ENCODE measurements at places on chromosomes 5 and 9. TPM values are rescaled to one million over a fixed set of nuclear protein-coding genes. Genes with fewer than 3 reads are reported as not detected.

- no peak for DNase-seq
Measured at GRCh38 chr5:142492781-142493281, 168.0 kb upstream of the SPRY4 start.

DNA sequence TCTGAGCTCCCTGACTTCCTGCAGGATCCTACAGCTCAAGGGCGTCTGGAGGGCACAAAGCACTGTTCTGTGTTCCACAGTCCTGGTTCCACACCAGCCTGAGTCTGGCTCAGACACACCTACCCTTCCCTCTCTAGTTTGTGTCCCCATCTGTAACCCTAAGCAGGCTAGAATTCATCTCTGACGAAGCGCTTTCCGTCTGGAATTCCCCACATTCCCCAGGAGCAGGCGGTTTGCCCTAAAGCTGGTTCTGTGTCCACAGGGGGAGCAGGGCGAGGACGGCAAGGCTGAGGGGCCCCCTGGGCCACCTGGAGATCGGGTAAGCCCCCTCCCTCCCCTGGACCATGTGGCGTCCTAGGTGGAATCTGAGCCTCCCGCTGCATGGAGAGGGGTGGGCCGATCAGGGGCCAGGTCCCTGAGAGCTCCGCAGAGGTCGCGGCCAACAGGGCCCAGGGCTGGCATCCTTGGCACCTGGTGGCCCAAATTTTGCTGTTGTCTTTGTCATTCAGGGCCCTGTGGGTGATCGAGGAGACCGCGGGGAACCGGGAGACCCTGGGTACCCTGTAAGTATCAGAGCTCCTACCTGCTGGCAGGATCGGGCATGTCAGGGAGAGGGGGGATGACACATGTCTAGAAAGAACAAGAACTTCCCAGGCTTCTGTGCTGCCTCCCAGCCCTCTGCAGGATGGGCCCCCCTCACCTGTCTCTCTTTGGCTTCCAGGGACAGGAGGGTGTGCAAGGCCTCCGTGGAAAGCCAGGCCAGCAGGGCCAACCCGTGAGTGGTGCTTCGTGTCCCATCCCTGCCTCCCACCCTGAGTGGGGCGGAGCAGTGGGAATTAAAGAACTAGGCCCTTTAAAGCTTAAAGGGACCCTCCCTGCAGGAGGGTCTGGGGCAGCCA lies 34.5 kb upstream of the ORM1 start:
- DNase-seq, result peak; percentile 69

GRCh38 chr9:26260238-26260637 lies 582.0 kb upstream of the TUSC1 start:
- DNase-seq, result no peak

DNA sequence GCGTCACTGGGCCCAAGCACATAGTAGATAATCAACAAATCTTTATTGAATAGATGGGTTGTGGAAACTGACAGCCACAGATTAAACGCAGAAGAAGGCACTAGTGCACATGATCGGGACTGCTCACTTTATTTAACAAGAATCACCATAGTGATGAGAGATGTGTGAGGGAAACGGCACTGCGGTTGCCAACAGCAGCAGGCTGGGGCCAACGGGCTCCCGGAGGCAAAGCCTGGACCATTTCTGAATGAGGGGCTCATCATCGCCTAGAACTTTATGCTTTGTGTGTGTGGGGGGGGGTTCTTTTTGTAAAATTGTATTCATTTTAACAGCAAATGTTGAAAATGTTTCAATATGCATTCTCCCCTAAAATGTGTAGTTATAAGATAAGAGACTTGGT lies 61.9 kb upstream of the RUFY1 start:
- no peak for DNase-seq

GRCh38 chr9:104772714-104773510 lies 9.0 kb downstream of the NIPSNAP3B start:
- DNase-seq, result no peak

DNA sequence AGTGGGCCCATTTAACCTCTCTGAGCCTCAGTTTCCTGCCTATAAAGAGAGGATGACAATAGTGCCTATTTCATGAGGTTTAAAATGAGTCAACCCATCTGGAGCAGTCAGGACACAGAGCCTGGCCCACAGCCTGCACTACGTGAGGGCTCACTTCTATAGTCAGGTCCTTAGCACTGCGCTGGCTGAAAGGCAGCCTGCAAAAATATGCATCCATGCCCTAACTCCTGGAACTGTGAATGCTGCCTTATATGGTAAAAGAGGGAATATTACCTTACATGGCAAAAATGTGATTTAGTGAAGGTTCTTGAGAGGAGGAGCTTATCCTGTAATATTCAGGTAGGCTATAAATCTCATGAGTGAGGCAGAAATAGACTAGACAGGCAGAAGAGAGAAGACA lies 98.5 kb downstream of the GABBR2 start:
- DNase-seq, result no peak

DNA sequence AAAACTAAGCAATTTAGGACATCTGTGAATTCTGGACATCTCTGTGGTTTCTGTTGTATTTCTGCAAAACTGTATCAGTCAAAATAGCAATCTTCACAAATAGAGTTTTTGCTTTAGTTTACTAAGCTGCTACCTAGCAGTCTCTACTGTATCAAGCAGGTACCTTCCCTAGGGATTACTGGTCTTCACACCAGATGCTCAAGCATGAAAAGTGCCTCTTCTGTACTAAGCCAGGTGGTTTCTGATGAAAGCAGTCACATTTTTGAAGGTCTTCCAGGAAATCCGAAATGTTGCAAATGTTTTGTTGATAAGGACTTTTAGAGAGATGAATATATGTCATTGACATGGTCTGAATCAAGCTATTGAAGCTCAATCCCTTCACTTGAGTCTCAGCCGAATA lies 540.0 kb downstream of the KCTD16 start:
- no peak for DNase-seq

TGFBR1 gene
- 87.8 TPM for total RNA-seq

PCDHA8 gene
- total RNA-seq, result under 0.01 TPM

- DNase-seq, result no peak
Measured at GRCh38 chr9:90741036-90741435, 60.6 kb upstream of the SYK start.

DNA sequence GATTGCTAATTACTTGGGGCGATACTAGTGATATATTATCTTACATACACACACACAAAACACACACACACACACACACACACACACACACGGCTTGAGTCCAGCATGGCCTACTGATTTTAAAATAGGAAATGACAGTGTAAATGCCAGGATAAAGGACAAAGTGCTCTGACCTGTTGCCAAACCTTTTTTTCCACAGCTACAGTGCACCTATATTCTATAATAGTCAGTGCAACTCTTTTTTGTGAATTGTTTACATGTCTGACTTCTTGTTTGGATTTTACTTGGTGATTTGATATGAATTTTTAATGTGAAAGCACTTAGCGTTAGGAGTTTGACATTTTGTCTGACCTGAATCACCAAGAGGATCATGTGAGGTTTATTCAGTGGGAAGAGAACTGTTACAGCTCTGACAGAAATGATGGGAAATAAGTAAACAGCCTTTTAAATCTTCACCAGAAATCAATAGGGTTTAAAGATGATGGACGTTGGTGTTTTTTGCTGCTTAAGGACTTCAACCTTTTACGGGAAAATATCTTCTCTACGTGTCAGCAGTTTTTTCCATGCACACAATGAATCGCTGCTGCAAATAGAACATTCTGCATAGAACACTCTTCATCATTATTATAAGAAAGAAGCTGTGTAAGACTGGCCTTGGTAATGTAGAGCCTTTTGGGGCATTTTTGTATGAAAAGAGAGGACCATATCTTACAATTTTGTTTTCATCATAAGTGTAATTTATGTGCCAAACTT lies 218.5 kb downstream of the RANBP17 start:
- DNase-seq, result no peak

DNA sequence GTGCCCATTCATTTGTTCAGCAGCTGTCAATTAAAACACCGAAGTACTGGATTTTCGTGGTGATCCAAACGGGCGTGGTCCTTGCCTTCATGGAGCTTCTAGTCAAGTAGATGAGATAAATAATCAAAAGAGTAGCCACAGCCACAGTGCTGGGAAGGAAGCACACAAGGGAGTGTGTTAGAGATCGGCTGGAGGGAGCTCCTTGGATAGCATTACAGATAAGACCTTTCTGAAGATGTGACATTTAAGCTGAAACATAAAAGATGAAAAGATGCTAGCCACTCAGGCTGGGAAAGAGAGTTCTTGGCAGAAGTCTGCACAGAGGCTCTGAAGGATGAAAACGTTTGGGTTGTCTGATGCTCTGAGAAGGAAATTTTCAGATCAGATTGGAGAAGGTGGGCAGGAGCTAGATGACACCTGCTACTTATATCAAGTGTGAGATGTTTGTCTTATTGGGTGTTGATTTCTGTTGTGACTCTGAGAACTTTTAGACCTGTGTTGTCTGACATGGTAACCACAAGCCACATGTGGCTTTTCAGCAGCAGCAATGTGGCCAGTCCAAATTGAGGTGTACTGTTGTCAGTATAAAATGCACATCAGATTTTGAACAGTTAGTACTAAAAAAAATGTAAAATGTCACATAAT lies 123.9 kb downstream of the TLE4 start:
- DNase-seq, result no peak

GRCh38 chr5:141994511-141995136 lies 18.2 kb downstream of the GNPDA1 start:
- no peak for DNase-seq

DNA sequence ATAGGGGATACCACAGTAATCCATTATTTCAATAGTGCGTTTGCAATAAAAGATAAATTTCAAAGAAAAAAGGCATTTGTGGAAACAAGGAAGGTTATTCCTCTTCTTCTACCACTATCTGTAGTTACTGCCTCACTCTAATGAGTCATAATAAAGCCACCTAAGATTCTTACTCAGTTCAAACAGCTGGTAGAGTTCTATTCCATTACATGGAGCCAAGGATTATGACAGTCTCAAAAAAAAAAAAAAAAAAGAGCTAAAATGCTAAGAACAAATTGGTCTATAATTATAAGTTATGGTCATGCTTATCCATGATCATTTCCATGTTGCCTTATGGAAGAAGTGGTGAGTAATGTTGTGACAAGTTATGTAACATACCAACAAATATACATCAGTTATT lies 46.3 kb downstream of the DENND1A start:
- no peak for DNase-seq

PCDHA12 gene
- 0.96 TPM for total RNA-seq

DNA sequence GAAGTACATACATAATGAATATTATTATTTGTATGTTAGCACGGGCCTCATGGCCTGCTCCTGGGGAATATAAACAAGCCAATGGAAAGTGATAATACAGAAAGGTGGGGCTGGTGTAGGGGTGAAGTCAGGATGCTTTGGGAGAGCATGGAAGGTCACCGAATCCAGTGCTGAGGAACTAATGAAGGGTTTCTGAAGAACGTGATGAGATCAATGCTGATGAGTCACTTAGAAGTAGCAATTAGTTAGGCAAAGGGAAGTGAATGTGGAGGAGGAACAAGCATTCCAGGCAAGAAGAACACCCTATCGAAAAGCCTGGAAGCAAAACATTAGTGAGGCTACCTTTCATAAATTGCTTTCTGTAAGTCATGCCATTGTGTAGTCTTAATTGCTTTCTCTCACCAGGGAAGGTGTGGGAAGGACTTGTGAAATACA lies 2.1 kb downstream of the ANXA1 start:
- no peak for DNase-seq

- DNase-seq, result no peak
Measured at GRCh38 chr5:53475320-53475719, 5.1 kb upstream of the FST start.

DNA sequence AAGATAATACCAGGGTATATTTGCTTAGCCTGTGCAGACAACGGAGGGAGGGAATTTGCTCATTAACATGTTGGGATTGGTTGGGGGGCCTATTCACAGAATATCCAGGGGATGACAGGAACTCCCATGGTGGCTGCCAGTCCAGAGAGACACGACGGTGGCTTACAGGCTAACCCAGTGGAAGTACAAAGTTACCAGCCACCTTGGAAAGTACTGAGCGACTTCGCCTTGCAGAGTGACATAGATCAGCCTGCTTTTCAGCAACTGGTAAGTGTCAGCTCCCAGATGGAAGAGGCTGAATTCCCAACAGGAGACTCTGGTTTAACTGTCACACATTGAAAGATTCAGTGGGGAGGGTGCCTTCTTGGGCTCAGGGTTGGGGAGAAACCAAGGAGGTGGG lies 7.9 kb downstream of the ISL1 start:
- DNase-seq, result no peak

PELO gene
- 23.9 TPM for total RNA-seq

DNA sequence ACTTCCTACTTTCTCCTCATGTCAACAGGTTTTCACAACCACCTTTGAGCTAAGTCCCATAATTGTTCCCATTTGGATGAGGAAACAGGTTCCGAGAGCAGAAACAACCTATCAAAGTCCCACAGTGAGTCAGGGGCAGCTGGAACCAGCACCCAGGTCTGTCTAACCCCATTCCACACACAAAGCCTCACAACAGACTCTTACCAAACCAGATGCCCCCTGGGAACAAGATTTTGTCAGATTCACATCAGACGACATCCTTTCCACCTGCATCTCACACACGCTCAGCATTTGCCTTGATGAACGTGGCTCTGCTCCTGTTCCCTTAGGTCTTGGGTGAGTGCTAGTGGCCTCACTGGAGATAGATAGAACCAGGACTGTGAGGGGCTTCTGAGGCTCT lies 17.0 kb downstream of the SWI5 start:
- no peak for DNase-seq

DDX31 gene
- total RNA-seq, result 15.1 TPM

- no peak for DNase-seq
Measured at GRCh38 chr9:134224567-134225093, 60.3 kb upstream of the RNU6ATAC start.

GRCh38 chr5:5881294-5881693 lies 458.8 kb downstream of the ICE1 start:
- DNase-seq, result no peak

GRCh38 chr5:180495292-180495691 lies 1.1 kb downstream of the CNOT6 start:
- DNase-seq, result no peak

RAPGEF6 gene
- total RNA-seq, result 10.0 TPM

- DNase-seq, result no peak
Measured at GRCh38 chr5:73641811-73642210, 15.8 kb downstream of the ARHGEF28 start.

- no peak for DNase-seq
Measured at GRCh38 chr9:128002959-128003358, 22.2 kb upstream of the EEIG1 start.

DNA sequence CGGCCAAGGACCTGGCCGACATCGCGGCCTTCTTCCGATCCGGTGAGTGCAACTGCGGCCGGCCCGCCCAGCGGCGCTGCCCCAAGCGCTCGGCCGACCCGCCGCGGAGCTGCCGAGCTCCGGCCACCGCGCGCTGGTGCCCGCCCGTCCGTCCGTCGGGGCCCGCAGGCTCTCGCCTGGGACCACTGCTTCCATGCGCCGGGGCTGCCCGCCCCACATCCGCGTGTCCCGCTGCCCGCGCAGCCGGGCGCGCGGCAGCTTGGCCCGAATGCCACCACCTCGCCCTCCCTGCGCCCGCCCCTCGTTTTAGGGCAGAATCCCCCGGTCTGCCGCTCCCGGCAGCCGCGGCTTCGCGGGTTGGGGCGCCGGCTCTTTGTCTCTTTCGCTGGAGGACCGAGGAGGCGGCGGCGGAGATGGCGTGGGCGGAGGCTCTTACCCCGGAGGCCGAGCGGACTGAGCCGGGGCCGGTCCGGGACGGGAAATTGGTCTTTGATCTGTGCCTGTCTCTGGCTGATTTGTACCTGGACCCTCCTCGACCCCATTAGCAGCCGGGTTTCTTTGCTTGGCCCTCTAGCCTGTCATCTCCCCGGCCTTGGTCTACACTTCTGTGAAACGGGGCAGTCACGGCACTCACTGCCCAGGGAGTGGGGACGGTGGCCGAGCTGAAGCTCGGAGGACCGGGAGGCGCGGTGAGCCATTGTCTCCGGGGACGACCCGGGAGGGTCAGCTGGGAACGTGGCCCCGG lies 871 bp downstream of the TRIO start:
- DNase-seq, result no peak

Measured in kidney epithelial cell (primary cell).